Neural cell (in vitro differentiated cells): ENCODE measurements at places on chromosomes 2 and 18. TPM values are rescaled to one million over a fixed set of nuclear protein-coding genes. Genes with fewer than 3 reads are reported as not detected.

DSC2 gene
- polyA plus RNA-seq: 14.5 and 16.3 TPM in 2 replicates

GRB14 gene
- 4.5 and 8.5 TPM in 2 replicates for polyA plus RNA-seq

ANKAR gene
- polyA plus RNA-seq: 7.4 and 8.2 TPM in 2 replicates

SERPINB2 gene
- polyA plus RNA-seq: not detected in 2 replicates

CCDC74B gene
- polyA plus RNA-seq: 22.8 and 24.2 TPM in 2 replicates

GPR45 gene
- polyA plus RNA-seq: 4.1 and 6.8 TPM in 2 replicates

TRIP12 gene
- polyA plus RNA-seq: 57.2 and 57.8 TPM in 2 replicates

RNF152 gene
- 22.9 and 31.1 TPM in 2 replicates for polyA plus RNA-seq

IL1F10 gene
- not detected in 2 replicates for polyA plus RNA-seq

GKN1 gene
- polyA plus RNA-seq: not detected in 2 replicates

KIAA1328 gene
- polyA plus RNA-seq: 6.4 and 8.5 TPM in 2 replicates

TMEM37 gene
- polyA plus RNA-seq: not detected in 2 replicates

MYOM1 gene
- polyA plus RNA-seq: 0.40 and 1.7 TPM in 2 replicates

TSPYL6 gene
- polyA plus RNA-seq: not detected in 2 replicates
